Stimulated activated CD4-positive, alpha-beta T cell treated with anti-CD3 and anti-CD28 coated beads, Interleukin-4, amount 100 ng/mL, for 48 hours (primary cell): ENCODE measurements at places on chromosomes 6 and 20.

DNA sequence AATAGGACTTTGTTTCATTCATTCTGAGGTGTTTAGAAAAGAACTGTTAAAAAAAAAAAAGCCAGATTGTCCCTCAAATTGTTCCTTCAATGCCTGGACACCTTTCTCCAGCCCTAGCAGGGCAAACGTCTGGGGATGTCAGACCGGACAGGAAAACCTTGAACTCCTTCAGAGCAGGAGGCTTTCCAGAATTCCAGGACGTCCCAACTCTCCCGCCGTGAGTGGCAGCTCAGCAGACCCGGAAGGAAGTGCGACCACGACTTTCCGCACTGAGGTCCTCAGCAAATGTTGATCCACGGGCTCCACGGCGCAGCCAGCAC is 139.1 kb downstream of the DLL1 start:
- DNase-seq: no peak

GRCh38 chr6:155955038-155955437 is 499.4 kb upstream of the NOX3 start:
- no peak for DNase-seq

GRCh38 chr6:43825187-43826115 is 55.4 kb downstream of the VEGFA start:
- DNase-seq: no peak

GRCh38 chr6:88386167-88386566 is 220.0 kb upstream of the CNR1 start:
- DNase-seq: no peak

- DNase-seq: no peak
Measured at GRCh38 chr6:25359891-25360290, 80.7 kb downstream of the CARMIL1 start.

DNA sequence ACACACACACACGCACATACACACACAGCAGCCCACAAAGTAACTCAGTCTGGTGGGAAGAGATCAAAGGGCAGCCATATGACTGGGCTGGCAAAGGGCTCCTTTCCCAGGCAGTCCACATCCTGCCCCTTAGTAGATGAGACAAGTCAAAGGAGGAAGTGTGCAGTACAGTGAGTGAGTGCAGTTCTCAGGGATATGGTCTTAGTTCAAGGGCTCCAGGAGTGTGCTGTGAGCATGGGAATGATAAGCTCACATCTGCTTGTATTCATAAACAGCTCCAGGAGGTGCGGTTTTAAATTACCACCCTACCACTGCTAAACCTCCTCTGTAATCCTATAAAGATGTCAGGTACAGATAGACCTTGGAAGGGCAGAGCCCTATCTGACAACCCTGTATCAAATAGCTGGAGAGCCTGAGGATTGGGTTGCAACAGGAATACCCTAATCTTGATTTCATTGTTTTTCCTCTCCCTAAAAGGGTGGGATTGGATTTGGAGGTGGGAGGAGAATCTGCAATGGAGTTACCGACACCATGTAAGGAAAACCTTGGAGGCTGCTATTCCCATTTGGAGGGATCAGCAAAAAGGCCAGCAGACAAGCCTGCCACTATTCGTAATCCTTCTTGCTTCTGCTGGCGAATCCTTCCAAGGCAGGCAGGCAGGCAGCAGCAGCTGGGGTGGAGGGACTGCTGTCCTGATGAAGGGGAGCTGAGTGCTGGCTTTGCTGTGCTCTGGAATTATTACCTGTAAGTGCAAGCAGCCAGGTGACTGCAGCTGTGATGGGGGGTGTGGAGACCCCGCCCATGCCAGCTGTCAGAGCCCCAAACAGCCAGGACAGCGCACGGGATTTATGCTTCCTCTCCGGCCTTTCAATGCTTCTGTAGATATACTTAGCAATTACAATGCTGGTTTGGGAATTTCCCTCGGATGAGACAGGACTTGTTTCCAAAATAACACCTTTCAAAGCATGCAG is 342.7 kb downstream of the PRL start:
- DNase-seq: no peak

DNA sequence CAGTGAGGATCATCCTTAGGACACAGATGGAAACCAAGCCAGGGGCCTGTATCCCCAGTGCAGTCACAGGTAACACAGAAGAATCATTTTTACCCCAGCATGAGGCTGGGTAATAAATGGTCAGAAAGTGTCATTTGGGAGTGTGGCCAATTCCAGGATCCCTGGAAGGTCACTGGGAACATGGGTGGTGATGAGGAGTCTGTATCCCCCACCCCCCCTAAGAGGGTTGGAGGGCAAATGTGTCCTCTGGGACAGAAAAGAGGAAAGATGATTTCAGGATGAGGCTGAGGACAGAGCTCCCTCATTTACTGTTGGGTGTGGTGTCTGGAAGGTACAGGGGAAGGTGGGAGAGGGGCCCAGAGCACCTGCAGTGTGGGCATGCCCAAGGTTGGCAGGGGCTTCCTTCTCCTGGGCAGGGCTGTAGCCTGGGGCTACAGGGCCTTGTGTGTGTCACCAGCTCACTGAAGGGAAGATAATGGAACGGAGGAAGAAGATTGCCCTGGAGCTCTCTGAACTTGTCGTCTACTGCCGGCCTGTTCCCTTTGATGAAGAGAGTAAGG is 34.5 kb downstream of the PLCG1 start:
- no peak for DNase-seq

- no peak for DNase-seq
Measured at GRCh38 chr6:34138191-34138590, 7.7 kb downstream of the GRM4 start.
